RCC 7860 (cell line): ENCODE measurements at places on chromosomes 2 and 18.

DNA sequence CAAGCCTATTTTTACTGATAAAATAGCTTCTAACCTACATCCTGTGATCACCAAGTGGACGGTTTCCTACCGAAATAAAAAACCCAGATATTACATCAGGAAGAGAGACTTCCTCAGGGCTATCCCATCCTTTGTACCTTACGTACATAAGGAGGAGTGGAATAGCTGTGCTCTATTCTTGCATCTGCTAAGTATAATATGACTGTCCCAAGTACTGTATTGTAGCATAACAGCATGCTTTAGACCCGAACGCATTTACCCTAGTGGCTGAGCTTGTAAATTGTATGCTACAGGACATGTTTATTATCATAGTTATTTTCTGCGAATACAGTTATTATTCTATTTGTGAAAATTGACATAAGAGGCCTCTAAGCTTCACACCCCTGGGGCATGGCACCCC, 302.4 kb downstream of the CLIP4 start:
- no peak for DNase-seq

DNA sequence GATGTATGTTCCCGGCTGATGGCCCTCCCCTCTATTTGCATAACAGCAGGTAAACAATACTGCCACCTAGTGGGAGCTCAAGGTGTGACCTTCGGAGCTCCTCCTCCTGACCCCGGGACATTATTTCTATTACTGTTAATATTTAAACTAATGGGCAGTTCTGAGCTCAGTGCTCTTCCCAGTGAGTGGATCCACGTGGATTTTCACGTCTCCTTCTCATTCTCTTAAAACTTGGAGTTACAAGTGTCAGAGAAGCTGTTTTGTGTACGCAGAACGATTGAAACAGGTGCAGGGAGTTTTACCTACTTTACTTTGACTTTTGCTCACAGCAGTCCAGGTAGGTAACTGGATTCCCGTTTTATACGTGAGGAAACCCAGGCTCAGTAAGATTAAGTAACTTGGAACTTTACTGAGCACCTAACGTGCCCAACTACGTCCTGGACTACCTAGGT, 127.3 kb downstream of the PRKCE start:
- DNase-seq, result peak; percentile 51

DNA sequence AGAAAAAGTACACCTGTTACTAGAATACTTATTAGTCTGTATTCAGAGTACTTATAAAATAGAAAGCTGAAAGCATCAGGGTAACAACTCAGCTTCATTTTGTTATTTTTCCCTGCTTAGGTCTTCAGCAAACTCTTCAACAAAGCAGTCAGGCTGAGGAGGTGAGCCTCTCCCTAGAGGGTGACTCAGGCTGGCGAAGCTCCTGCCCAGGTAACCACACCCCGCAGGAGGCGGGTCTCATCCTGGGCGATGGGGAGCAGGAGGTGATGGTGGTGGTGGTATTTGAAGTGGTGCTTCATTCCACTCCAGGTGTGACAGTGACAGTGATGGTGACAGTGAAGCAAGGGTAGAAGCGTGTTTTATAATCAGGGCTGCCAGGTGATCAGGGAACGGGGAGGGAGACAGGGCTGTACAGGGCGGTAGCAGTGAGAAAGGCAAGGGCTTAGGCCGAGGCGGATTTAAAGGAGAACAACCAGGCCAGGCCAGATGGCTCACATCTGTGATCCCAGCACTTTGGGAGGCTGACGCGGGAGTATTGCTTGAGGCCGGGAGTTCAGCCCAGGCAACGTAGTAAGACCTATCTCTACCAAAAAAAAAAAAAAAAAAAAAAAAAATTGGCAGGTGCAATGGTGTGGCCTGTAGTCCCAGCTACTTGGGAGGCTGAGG, 127.1 kb downstream of the SOCS6 start:
- no peak for DNase-seq

GRCh38 chr2:20680744-20681375, 13.9 kb downstream of the GDF7 start:
- no peak for DNase-seq

GRCh38 chr2:96877042-96877451, 7.2 kb upstream of the SEMA4C start:
- DNase-seq, result no peak

- no peak for DNase-seq
These were observed 24.8 kb downstream of the DSG4 start for GRCh38 chr18:31401156-31402025.

- DNase-seq, result no peak
These were observed 64.2 kb downstream of the PSMG2 start for GRCh38 chr18:12766986-12767433.

DNA sequence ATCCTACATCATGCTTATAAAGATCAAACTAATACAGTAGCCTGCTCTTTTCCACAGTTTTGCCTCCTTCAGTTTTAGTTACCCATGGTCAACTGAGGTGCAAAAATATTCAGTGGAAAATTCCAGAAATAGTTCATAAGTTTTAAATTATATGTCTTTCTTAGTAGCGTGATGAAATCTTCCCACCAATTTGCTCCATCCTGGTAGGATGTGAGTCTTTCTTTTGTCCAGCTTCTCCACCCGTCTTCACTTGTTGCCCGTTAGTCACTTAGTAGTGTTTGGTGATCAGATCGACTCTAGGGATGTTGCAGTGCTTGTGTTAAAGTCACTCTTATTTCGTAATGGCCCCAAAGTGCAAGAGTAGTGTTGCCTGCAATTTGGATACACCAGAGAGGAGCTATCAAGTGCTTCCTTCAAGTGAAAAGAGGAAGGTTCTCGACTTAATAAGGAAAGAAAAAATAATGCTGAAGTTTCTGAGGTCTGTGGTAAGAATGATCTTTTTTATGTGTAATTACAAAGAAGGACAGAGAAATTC, 57.0 kb downstream of the CEP192 start:
- DNase-seq, result no peak

DNA sequence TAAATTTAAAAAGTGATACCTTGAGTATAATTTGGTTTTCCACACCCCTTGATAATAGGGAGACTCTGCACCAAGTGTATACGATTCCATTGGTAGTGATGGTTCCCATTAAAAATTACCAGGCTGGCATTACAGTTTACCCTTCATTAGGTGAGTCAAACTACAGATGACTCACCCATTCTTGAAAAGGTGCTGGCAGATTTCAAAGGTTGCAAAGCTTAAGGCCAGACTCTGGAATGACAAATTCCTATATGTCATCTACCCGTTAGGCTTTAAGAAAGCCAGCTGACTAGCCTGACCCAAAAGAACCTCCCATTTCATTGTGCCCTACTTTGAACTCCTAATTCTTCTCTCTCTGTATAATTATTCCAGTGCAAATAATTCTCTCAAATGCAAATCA, 124.4 kb downstream of the LRRTM4 start:
- peak; percentile 34 for DNase-seq

GRCh38 chr2:172535119-172535518, 20.8 kb upstream of the PDK1 start:
- no peak for DNase-seq

- DNase-seq, result no peak
These were observed 27.8 kb upstream of the SERTAD2 start for GRCh38 chr2:64681479-64681967.

- DNase-seq, result no peak
These were observed 15.8 kb downstream of the KYNU start for GRCh38 chr2:142893241-142893640.

- no peak for DNase-seq
These were observed 250.4 kb upstream of the STON1 start for GRCh38 chr2:48279344-48280090.

- no peak for DNase-seq
These were observed 67.3 kb downstream of the TMEFF2 start for GRCh38 chr2:192127434-192127833.

- peak; percentile 76 for DNase-seq
These were observed 225.7 kb upstream of the SPOPL start for GRCh38 chr2:138275881-138276280.

DNA sequence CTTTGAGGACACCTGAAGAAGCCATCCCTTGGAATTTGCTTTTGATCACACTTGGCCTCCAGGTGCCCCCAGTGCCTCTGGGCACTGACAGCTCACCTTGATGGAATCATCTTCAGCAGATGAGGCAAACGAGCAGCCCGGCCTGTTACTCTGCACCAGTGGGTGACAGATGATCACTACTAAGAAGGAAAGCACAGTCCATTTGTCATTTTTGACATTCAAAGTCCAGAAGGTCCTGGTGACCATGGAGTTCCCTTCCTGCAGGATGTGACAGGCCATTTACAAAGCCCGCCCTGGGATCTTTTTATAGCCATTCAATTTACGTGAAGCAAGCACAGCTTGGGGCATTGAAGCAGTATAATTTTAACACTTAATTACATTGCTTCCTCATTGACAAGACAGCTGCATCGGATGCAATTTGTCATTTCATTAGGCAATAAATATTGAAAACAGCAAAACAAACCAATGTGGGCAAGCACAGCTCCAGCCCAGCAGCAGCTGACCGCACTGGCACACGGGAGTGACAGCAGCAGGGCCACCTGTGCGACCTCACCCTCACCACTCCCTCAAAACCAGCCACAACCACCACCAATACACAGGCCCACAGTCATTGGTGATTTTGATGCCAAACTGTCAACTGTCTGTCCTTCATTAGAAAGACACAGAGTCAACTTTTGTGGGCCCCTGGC, 76.0 kb upstream of the SLC66A3 start:
- DNase-seq, result no peak

DNA sequence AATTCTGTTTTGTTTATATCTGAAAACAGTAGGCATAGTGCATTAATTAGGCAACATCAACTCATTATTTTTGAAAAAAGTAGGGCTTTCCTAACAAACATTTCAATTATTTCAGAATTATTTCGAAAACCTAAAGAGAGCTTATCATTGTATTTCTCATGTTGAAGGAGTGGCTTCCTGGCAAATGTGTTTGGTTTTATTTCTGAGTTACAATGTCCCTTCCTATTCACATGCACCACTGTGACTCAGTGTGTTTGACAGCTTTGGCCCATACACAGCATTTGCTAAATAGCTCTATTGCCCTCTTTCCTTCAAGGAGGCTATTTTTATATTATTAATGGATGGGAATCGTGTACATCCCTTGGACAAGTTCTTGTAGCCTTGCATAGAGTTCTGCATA, 205.9 kb downstream of the PTGR3 start:
- DNase-seq, result no peak

DNA sequence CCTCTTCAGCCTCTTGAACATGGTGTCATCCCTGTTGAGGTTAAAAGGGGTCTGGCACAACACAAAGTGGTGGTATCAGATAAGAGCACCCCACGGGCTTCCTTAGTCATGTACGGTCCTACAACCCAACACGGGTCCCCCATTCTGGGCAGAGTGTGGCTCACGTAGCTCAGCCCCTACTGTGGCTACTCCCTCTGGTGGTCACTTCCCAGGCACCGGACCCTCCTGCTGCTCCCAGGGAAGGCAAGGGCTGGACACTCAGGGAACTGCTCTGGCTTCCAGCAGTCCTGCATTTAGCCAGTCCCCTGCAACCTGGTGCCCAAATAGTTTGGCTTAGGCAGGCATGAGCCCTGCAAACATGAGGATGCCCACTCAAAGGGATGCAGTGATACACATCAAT, 58.6 kb downstream of the GALNT14 start:
- DNase-seq, result no peak

DNA sequence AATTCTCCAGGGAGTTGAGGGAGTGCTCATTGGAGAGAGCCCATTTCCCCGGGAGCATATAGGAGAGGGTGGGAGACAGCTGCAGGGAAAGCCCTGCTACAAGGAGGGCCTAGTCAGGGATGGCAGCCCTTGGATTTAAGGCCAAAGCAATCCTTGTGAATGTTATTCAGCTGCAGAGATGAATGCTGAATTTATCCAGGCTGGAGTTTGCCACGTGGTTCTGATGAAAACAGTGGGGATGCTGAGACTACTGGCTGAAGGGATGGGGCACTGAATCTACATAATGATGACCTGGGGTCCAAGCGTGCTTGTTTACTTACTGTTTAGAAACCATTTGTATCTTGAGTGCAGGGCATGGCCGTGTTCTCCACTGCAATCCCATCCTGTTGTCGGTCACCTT, 35.6 kb upstream of the RNF149 start:
- DNase-seq, result no peak

GRCh38 chr2:118627156-118627555, 220.3 kb downstream of the EN1 start:
- no peak for DNase-seq

GRCh38 chr18:45900623-45901022, 66.5 kb downstream of the EPG5 start:
- no peak for DNase-seq

GRCh38 chr2:125961739-125962138, 694.2 kb upstream of the GYPC start:
- no peak for DNase-seq

GRCh38 chr2:96547203-96547641, 10.7 kb downstream of the ARID5A start:
- no peak for DNase-seq

GRCh38 chr18:41761333-41762018, 193.6 kb upstream of the PIK3C3 start:
- DNase-seq, result peak; percentile 62

GRCh38 chr2:40173276-40173675, 278.6 kb downstream of the SLC8A1 start:
- no peak for DNase-seq

DNA sequence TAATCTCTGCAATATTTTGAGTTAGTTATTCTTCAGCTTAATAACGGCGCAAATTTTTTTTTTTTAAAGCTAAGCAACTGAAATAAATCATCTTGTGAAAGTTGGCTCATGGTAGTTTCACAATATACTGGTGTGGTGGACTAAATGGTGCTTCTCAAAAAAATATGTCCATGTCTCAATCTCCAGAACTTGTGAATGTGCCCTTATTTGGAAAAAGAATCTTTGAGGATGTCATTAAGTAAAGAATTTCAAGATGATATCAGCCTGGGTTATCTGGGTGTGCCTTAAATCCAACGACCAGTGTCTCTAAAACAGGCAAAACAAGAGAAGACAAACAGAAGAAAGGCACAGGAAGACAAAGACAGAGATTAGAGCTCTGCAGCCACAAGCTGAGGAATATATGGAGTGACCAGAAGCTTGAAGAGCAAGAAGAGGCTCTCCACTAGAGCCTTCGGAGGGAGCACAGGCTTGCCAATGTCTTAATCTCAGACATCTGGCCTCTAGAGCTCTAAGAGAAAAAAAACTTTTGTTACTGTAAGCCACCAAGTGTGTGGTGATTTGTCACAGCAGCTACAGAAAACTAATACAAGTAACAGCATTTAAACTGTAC, 71.4 kb downstream of the HNMT start:
- no peak for DNase-seq

DNA sequence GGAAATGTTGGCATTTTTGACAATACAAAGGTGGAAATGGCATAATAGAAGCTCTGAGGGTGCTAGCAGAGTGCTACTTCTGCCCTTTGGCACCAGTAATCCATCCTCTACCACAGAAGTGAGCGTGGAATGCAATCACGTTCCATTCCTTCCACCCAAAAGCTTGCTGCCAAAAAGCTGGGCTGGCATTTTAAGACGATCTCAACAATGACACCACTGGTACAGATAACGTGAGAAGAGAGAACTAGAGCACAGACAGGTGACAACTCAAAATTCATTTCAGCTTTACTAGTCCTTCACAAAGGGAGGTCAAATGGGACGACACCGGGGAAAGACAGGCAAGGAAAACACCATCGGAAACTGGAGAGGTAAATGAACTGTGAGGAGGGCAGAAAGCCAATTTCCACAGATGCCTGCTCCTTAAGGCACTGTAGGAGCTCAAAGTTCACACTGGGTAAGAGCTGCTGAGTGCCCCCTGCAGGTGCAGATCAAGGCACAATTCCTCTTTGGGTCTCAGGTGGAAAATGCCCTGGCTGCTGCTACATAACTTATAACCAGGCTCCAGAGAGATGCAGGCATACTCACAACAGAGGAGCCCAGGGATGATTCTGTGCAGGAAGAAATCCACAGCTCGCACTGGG, 50.7 kb upstream of the RNU4ATAC start:
- no peak for DNase-seq
